Stimulated activated CD4-positive, alpha-beta T cell treated with anti-CD3 and anti-CD28 coated beads, Interleukin-1b, Interleukin-23, amount 100 ng/mL, for 1 hour (primary cell): ENCODE measurements at places on chromosomes 3 and 15.

DNA sequence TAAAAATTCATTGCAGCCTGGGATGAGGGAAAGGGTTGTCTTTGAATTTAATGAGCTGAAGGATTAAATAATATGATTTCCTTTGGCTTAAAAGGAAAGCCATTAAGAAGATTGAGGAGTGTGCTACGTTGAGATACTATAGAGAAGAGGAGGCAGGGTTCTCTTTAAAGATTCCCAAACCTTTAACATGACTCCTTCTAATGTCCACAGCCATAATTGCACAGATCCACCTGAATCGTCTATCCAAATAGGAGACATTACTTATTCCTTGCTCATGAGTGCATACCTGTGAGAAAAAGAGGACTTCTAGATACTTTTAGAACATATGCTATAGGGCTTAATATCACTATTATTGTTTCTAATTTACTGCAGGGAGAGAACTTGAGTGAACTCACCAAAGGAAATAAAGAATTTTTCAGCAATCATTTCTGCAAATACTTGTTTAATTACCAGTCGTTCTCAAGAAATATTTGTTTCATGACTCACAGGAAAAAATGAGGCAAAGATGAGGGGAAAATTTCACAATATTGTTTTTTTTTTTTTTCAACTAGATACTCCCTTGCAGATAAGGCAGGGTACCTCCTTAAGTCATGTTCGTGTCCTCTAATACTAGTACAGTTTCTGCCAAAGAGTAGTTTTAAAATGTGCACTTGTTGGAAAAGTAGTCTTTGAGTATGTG, 8.9 kb upstream of the SUCNR1 start:
- DNase-seq: no peak

DNA sequence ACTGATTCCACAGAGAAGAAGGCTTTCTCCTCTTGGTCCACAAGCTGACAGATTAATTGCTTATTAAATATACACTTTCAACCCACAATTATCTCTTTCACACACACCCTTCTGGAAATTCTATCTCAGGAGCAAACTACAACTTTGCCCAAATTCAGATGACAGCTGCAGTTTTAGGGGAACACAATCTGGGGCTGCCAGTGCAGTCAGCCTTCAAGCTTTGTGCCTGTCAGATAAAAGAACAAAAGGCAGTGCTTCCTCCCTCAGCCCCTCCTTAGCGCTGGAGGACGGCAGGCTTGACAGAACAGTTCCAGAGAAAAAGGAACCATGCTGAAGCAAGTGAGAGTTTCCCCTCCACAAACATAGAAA, 99.6 kb downstream of the TMCC1 start:
- no peak for DNase-seq

GRCh38 chr3:177405191-177405672, 207.9 kb upstream of the TBL1XR1 start:
- DNase-seq: no peak

- no peak for DNase-seq
These were observed 25.7 kb downstream of the GPR15 start for GRCh38 chr3:98557324-98558010.

DNA sequence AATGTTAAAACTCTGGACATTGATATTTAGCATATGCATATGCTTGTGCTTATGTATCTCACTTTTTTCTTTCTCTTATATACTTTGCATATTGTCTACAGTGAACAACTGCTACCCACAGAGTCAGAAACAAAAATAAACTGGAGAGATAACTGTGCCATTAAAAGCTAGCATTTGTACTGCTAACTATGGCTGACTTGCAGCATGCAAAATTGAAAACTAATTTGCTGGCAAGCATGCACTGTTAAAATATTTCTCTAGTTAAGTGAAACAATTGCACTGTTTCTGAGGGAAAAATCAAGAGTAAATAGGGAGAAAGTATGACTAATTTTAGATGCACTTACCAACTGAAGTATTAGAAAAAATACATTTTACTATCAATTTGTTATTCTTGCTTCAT, 177.8 kb downstream of the CBLB start:
- DNase-seq: no peak

DNA sequence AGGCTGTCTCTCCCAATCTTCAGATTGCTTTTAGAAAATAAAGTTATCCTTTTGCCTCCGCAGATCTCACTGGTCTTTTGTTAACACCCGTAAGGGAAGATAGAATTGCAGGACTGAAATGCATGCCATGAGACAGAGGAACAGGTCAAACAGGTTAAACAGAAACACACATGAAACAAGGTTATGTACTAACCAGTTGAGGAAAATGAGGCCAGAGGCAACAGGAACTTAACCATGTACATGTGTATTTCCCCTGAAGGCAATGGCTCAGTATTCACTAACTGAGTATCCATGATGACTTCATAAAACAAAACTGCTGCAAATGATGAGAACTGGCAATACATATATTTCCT, 169.1 kb upstream of the NSMCE3 start:
- no peak for DNase-seq

DNA sequence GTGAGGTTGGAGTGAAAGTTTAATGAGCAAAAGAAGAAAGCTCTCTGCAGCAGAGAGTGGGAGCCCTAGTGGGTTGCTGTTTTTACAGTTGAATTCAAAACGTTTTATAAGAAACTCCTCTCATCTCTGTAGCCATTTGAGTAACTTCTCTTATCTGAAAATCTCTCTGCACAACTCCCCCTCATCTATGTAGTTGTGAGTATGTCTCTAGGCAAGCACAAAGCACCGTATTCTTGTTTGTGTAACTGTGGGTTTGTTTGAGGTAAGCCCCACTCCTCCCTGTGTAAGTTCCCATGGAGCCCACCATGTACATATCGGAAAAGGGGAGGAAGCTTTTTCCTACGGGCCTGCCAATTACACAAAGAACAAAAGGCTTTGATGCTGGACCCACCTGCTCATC, 56.5 kb upstream of the GOLGA6L2 start:
- no peak for DNase-seq

- DNase-seq: no peak
These were observed 132.7 kb downstream of the GHSR start for GRCh38 chr3:172315401-172316091.

DNA sequence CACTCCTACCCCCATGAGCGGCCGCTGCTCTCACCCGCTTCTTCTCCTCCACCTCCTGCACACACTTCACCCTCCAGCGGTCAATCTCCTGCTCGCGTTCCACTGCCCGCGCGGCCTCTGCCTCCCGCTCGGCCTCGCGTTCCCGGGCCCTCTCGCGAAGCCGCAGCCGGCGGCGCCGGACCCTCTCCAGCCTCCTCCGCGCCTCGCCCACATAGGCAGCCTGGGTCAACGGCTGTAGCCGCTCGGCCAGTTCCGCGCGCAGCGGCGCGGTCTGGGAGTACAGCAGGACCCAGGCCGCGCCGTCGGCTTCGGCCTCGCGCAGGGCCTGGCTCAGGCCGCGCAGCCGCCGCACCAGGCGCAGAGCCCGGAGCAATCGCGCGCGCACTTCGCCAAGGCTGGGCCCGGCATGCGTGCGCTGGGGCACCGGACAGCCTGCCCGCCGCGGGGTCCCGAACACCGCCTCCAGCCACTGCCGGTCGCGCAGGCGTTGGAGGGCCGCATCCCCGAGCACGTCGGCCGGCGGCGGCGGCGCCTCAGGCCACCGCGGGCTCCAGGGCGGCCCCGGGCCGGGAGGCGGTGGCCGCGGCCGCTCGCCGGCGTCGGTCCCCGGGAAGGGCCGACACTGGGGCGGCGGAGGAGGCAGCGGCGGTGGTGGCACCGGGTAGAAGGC, 595 bp downstream of the PDCD7 start:
- DNase-seq: no peak

GRCh38 chr3:136817448-136817847, 1.5 kb upstream of the SLC35G2 start:
- no peak for DNase-seq

DNA sequence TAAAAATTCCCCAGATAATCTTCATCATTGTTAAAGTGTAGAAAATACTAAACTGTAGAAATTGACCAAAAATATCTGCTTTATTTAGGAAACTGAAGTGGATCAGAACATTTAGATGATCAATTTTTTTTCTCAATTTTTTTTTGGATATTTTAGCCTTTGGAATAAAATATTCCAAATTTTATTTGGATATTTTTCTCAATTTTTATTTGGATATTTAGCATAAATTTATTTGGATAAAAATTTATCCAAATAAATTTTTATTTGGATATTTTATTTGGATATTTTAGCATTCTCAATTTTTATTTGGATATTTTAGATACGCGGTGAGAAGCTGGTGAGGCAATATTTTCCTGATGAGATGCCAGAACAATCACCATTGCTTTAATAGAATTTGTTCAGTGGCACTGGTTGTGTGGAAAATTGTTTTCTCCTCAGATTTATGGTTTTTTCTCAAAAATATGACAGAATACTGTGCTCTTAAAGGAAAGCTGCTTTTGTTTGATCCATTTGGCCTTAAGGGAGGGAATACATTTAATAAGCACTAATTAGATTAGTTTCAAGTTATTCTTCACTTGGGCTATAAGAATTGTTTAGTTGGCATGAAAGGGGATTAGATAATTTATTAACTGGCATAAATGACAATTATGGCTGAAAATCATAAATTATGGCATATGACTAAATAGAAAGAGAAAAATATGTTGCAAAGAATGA, 470.1 kb downstream of the MFSD1 start:
- no peak for DNase-seq

GRCh38 chr3:183378008-183378407, 50.4 kb downstream of the MCF2L2 start:
- no peak for DNase-seq

DNA sequence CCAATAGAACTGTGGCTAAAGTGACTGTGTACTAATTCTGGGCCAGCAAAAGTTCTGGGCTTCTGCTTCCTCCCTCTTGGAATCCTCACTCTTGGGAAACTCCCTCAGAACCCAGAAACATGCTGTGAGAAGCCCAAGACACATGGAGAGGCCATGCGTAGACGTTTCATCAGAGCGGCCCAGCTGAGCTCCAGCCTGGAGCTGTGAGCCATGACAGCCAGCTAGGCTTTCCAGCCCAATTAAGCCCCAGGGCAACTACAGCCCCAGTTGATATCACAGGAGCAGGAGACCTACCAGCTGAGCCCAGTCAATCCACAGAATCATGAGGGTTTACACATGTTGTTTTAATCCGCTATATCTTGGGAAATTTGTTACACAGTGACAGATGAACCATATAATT, 43.6 kb upstream of the CNOT10 start:
- no peak for DNase-seq

DNA sequence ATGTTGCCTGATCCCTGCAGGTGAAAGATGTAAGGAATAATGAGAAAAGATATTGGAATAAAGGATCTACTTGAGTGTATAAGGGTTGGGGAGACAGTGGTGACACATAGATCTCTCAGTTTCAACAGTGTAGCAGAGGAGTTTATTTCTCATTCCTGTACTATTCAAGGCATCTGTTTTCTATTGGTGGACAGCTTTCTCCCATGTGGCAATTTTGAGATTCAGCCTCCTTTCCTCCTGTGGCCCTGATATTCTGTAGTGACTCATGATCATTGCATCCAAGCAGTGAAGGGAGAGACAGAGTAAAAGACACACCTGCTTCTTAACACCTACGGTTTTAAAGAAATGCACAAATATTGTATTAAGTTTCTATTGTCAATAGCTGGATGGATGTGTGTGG, 327.6 kb downstream of the GRM7 start:
- no peak for DNase-seq

GRCh38 chr15:62904041-62904910, 138.3 kb upstream of the TPM1 start:
- DNase-seq: no peak

GRCh38 chr3:122945230-122945629, 82.3 kb downstream of the SEMA5B start:
- DNase-seq: no peak

GRCh38 chr3:128329491-128330213, 137.0 kb downstream of the DNAJB8 start:
- DNase-seq: no peak

GRCh38 chr3:40951636-40952035, 247.7 kb upstream of the CTNNB1 start:
- no peak for DNase-seq

DNA sequence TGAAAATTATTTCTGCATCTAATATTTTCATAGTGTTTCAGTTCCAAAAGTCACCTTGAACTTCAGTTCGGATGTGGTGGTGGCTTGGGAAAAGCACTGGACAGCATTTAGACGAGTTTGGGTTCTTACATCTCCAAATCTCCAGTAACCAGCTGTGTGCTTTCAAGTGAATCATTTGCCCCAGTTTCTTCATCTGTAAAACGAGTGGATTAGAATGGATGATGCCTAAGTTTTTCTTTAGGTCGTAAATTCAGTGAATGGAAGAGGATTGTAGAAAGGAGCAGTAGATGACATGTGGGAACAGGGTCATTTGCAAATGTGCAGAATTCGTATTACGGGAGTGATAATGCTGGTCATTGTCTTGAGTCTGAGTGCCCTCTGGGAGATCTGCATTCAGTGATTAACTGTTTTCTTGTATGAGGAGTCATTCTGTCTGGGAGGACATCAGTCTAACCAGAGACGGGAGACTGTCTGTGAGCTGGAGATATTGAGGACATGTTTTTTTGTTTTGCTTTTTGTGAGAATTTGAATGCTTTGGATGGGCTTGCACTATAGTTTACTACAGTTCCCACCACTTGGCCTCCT, 641.6 kb upstream of the TBL1XR1 start:
- no peak for DNase-seq

- DNase-seq: no peak
These were observed 33.0 kb downstream of the KPNA4 start for GRCh38 chr3:160532371-160532770.

- DNase-seq: no peak
These were observed 953.8 kb downstream of the IGSF11 start for GRCh38 chr3:118080889-118081288.

GRCh38 chr3:48644898-48645760, 9.9 kb upstream of the SLC26A6 start:
- no peak for DNase-seq

GRCh38 chr3:101897013-101897412, 47.7 kb downstream of the NFKBIZ start:
- DNase-seq: no peak

- no peak for DNase-seq
These were observed 3.4 kb upstream of the COL7A1 start for GRCh38 chr3:48598323-48599076.

DNA sequence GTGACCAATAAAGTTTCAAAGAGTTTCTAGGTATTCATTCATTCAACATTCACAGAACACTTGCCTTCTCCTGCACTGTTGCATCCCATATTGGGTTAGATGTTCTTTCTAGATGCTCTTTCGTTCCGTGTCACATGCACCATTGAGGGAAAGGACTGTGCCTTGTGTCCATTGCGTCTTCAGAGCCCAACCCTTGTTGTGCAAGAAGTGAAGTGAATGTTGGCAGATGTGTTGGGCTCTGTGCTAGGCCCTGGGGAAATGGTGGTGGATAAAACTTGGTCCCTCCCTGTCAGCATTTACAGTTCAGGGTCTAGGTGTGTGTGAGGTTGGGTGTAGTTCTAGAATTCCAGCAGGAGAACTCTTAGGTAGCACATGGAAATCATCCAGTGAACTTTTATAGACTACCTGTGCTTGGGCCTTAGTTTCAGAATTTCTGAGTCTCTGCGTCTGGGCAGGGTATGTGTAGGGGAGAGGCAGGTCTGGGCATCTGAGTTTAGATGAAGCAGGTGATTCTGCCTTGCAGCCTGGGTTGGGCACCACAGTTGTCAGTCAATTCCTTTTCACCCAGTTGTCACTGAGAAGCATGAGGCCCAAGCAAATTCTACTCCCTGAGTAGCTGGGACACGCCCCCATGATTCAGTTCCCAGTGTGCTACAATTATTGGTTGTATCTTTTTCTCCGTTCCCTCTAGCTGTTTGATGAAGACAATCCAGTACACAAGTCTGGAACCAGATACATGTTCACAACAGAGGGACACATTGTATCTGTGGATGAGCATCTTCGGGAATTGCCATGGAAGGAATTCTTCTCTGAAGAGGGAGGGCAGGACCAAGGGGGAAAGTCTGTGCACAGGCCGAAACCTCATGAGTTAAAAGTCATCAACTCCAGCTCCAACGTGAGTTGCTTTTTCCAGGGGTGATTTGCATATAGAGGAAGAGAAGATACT, 25.4 kb downstream of the EDEM1 start:
- DNase-seq: no peak
